Thoracic aorta (tissue), 2 donors: ENCODE measurements at places on chromosomes 13 and 19. TPM values are rescaled to one million over a fixed set of nuclear protein-coding genes. Genes with fewer than 3 reads are reported as not detected.
A peak's percentile ranks its signal among the peaks of the same experiment; 100 is the strongest.

GRCh38 chr19:33396701-33397535 lies 23.4 kb downstream of the CEBPG start:
- H3K27me3 ChIP-seq: no peaks in the 10 kb centered on the region
- DNase-seq: no peak
- H3K36me3 ChIP-seq: no peaks in the 10 kb centered on the region
- H3K4me1 ChIP-seq: peaks cover 36% of the 10 kb centered on the region
- no peak overlapping the region for H3K27ac ChIP-seq
- no peak overlapping the region for H3K4me3 ChIP-seq

Gene OSCAR
- 4.6 TPM for total RNA-seq

DNA sequence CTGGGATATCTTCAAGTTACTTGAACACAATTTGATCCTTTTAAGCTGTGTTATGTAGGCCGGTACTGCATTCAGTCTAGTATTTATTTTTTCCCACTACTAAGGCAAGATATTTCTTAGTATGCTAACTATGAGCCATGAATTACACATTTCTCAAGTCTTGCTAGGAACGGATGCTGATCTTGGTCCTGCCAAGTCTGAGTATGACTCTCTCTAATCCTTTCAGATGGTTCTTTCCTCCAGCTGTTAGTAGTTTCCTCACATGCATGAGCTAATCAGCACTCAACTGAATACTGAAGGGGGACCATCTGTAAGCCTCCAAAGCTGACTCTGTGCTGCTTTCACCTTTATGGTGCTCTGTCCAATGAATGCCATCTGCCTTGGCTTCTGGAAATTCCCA lies 460.3 kb downstream of the KCTD12 start:
- no peak overlapping the region for H3K27ac ChIP-seq
- H3K27me3 ChIP-seq: no peaks in the 10 kb centered on the region
- H3K4me1 ChIP-seq: no peaks in the 10 kb centered on the region
- DNase-seq: no peak

Gene ATXN8OS
- not detected for total RNA-seq

- no peak overlapping the region for H3K4me3 ChIP-seq
- no peaks in the 10 kb centered on the region for H3K36me3 ChIP-seq
- no peaks in the 10 kb centered on the region for H3K4me1 ChIP-seq
- H3K27me3 ChIP-seq: no peaks in the 10 kb centered on the region
Observed at GRCh38 chr13:99415014-99415650, 86.1 kb upstream of the TM9SF2 start.

DNA sequence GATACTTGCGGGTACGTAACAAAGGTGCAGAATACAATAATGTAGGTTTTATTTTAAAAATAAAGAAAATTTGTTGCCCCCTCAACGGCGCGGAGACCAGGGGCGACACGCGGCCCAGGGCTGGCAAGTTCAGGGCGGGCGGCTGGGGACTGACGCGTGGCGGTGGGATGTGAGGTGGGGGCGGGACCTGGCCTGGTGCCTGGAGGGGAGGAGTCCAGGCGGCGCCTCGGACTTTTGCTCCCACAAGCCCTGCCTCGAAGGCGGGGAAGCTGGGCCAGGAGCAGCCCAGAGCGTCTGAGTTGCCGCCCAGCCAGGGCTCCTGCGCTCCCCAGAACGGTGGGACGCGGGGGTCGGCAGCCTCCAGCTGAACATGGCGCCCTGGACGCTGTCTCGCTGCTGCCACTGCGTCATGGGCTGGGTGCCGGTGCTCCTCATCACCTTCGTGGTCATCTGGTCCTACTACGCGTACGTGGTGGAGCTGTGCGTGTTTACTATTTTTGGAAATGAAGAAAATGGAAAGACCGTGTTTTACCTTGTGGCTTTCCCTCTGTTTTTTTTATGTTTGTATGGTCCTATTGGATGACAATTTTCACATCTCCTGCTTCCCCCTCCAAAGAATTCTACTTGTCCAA lies 1122.8 kb upstream of the ATXN8OS start:
- H3K4me3 ChIP-seq: no peak overlapping the region
- H3K36me3 ChIP-seq: no peaks in the 10 kb centered on the region
- H3K27ac ChIP-seq: no peak overlapping the region
- no peaks in the 10 kb centered on the region for H3K4me1 ChIP-seq
- DNase-seq: no peak
- H3K27me3 ChIP-seq: no peaks in the 10 kb centered on the region

GRCh38 chr19:46839752-46840497 lies 10.7 kb downstream of the AP2S1 start:
- H3K27ac ChIP-seq: no peak overlapping the region
- no peaks in the 10 kb centered on the region for H3K27me3 ChIP-seq
- H3K36me3 ChIP-seq: peaks cover 31% of the 10 kb centered on the region
- H3K4me3 ChIP-seq: no peak overlapping the region
- H3K4me1 ChIP-seq: peaks cover 29% of the 10 kb centered on the region

- H3K36me3 ChIP-seq: no peaks in the 10 kb centered on the region
- no peak overlapping the region for H3K27ac ChIP-seq
- H3K27me3 ChIP-seq: no peaks in the 10 kb centered on the region
- no peak overlapping the region for H3K4me3 ChIP-seq
- no peaks in the 10 kb centered on the region for H3K4me1 ChIP-seq
Observed at GRCh38 chr13:112977091-112977490, 8.1 kb downstream of the MCF2L start.

DNA sequence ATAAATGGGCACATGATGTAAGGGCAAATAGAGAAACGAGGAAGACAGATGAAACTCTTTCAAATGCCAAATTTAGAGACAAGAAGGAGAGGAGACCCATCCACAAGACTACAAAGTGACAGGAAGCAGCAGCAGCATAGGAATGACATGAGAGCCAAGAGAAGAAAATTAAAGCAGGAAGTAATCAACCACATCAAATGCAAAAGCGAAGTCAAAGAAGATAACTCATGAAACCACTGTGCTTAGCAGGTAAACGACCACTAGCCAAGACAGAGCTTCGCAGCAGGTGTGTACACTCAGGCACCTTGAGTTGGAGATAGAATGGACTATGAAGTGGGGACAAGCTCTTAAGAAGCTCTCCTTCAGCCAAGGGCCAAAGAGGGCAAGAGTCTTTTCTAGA lies 64.1 kb downstream of the KLF12 start:
- no peak overlapping the region for H3K4me3 ChIP-seq
- H3K27me3 ChIP-seq: no peaks in the 10 kb centered on the region
- no peak overlapping the region for H3K27ac ChIP-seq
- DNase-seq: no peak
- no peaks in the 10 kb centered on the region for H3K36me3 ChIP-seq
- peaks cover 16% of the 10 kb centered on the region for H3K4me1 ChIP-seq

DNA sequence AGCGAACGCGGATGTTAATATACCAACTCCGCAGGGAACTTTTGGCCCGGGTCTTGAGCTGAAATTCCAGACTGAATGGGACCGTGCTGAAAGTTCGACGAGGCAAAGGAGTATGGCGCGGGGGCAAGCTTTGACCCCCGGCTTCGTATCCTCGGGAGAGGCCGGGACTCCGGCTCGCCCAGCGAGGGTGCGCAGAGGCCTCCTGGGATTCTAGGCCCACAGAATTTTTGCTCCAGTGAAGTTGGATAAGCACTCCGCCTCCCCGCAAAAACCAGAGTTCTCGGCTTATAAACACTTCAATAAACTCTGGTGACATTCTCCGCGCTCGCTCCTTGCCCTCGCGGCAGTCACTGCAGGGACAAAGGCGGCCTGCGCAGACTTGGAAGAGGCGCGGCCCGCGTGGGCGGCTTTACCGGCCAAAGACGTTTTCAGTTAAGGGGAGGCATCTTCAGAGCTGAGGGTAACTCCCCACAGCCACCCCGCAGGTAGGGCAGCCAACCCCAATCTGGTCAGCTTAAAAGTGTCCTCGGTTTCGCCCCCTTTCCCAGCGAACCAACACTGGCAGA lies 112.6 kb downstream of the KCNRG start:
- H3K4me3 ChIP-seq: peak overlapping the region; percentile 93
- H3K27ac ChIP-seq: no peak overlapping the region
- peaks cover 8% of the 10 kb centered on the region for H3K4me1 ChIP-seq
- no peaks in the 10 kb centered on the region for H3K27me3 ChIP-seq
- DNase-seq: no peak
- no peaks in the 10 kb centered on the region for H3K36me3 ChIP-seq

Gene KIR2DL1
- total RNA-seq: not detected

- no peaks in the 10 kb centered on the region for H3K27me3 ChIP-seq
- H3K27ac ChIP-seq: no peak overlapping the region
- H3K4me1 ChIP-seq: peaks cover 20% of the 10 kb centered on the region
- no peak overlapping the region for H3K4me3 ChIP-seq
- H3K36me3 ChIP-seq: peaks cover 21% of the 10 kb centered on the region
Observed at GRCh38 chr19:9431475-9431874, 3.9 kb downstream of the ZNF266 start.

DNA sequence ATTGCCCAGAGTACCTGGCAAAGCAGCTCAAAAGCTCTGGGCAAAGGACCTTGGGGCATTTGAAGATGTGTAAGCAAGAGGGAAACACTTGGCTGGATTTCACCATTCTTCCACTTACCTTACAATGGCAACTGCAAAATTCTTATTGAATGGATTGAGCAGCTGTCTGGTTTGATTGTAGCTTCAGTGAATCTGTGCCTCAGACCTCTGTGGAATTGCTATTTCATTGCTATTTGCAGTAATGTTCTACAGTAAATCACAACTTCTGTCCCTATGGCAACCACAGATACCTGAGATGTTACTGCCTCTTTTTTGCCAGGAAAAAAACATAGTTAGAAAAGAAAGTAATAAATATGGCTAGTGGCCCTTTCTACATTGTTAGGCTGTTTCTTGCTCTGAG lies 519.5 kb downstream of the SUCLA2 start:
- H3K27me3 ChIP-seq: no peaks in the 10 kb centered on the region
- no peaks in the 10 kb centered on the region for H3K4me1 ChIP-seq
- no peak overlapping the region for H3K4me3 ChIP-seq
- no peak overlapping the region for H3K27ac ChIP-seq
- H3K36me3 ChIP-seq: no peaks in the 10 kb centered on the region
- no peak for DNase-seq

Gene NKG7
- 0.54 TPM for total RNA-seq

DNA sequence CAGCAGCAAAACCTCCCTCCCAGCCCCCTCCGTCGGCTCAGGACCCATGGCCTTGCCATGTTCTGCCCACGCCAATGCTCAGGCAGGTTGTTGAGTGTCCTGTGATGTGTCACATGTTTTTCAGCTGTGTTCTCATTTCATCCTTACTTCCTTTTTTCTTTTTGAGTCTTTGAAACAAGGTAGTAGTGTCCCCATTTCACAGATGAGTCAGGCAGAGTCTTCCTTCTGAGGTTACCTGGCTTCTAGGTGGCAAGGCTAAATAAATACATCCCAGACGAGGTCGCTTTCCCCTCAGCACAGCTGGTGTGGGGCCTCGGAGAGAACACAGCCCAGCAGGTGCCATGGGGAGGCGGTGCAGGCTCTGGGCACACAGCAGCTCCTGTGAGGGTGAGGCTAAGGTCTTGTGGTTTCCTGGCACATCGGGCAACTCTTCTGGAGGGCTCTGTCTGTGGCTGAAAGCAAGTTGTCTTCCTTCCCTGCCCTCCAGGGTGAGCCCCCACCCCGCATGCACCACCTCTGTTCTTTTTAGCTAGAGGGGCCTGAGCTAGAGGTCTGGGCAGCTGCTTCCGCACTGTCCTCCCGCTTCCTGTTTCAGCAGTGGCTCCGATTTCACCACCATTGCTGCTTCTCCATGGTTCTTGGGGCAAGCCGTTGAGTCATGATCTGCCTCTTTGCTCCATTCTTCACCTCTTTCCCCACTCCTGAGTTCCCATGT lies 15.1 kb downstream of the PRAM1 start:
- DNase-seq: no peak
- H3K27me3 ChIP-seq: no peaks in the 10 kb centered on the region
- peaks cover 52% of the 10 kb centered on the region for H3K36me3 ChIP-seq
- no peaks in the 10 kb centered on the region for H3K4me1 ChIP-seq

Gene SIGLEC8
- total RNA-seq: 0.28 TPM

Gene SH3GL1
- total RNA-seq: 47.3 TPM

GRCh38 chr19:18422530-18423191 lies 3.5 kb downstream of the SSBP4 start:
- H3K36me3 ChIP-seq: no peaks in the 10 kb centered on the region
- H3K27me3 ChIP-seq: no peaks in the 10 kb centered on the region

- DNase-seq: no peak
- no peaks in the 10 kb centered on the region for H3K27me3 ChIP-seq
- no peak overlapping the region for H3K4me3 ChIP-seq
- H3K27ac ChIP-seq: no peak overlapping the region
- peaks cover 5% of the 10 kb centered on the region for H3K36me3 ChIP-seq
- no peaks in the 10 kb centered on the region for H3K4me1 ChIP-seq
Observed at GRCh38 chr19:33497131-33497777, 24.3 kb downstream of the PEPD start.

DNA sequence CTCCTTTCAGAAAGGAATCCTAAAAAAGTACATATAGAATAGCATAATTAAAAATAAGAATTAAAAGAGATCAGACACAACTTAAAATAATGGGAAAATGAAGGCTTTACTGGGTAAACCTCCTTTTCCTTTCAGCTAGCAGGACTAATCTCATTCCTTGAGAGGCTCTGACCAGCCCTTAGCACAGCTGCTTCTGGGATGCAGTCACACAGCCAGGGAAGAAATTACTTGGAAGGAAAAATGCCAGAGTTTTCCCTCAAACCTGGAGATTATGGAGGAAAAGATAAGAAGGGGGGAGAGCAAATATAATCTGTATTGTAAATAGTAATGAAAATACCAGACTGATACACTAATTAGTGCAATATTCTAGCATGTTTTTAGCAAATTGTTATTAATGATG lies 91.8 kb downstream of the LRCH1 start:
- H3K4me3 ChIP-seq: no peak overlapping the region
- no peak for DNase-seq
- peaks cover 78% of the 10 kb centered on the region for H3K4me1 ChIP-seq
- H3K36me3 ChIP-seq: no peaks in the 10 kb centered on the region
- H3K27me3 ChIP-seq: no peaks in the 10 kb centered on the region
- no peak overlapping the region for H3K27ac ChIP-seq

Gene GRWD1
- total RNA-seq: 38.3 TPM

DNA sequence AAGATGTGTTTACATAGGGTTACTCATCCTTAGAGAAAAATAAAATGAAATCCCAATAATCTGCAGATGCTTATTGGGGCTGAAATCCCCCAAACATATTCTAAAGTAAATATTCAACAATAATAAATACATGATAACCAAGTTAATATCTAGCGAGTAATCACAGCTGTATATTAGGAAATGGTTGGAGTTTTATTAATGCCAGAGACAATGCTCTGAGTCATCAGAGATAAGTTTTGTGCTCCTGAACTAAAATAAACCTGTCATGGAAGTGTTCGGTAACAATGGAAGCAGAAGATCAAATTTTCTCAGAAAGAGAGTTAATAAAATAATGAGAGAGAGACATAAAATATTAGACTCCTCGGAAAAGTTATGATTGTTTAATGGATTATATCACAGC lies 31.4 kb downstream of the FLT1 start:
- H3K4me3 ChIP-seq: no peak overlapping the region
- no peaks in the 10 kb centered on the region for H3K36me3 ChIP-seq
- H3K27ac ChIP-seq: no peak overlapping the region
- no peak for DNase-seq

Gene THAP8
- total RNA-seq: 6.4 TPM
